ENCODE measurements at places on chromosomes 3 and 15. TPM values are rescaled to one million over a fixed set of nuclear protein-coding genes. Genes with fewer than 3 reads are reported as not detected.

The TERC gene
- 9.6 TPM for total RNA-seq

The FEM1B gene
- total RNA-seq = 52.4 TPM

- DNase-seq = no peak
Measured at GRCh38 chr3:71421820-71422566, 161.5 kb downstream of the FOXP1 start.

DNA sequence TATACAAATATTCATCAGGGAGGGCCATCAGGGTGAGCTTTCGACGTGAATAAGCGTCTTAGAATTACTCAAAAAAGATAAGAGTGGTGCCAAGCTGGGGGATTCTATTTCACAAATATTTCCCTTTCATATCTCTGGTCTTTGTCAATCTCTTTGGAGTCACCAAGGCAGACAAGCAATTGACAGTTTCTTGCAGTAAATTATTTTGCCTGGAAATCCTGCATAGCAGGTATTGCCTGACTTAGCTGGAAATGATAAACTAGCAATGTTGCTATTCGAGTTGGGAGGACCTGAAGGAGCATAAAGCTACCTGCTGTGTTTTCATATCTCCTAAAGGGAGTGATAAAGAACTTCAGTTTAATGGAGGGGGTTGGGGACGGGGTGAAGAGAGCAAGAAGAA lies 60.4 kb upstream of the PPARG start:
- no peak for DNase-seq

DNA sequence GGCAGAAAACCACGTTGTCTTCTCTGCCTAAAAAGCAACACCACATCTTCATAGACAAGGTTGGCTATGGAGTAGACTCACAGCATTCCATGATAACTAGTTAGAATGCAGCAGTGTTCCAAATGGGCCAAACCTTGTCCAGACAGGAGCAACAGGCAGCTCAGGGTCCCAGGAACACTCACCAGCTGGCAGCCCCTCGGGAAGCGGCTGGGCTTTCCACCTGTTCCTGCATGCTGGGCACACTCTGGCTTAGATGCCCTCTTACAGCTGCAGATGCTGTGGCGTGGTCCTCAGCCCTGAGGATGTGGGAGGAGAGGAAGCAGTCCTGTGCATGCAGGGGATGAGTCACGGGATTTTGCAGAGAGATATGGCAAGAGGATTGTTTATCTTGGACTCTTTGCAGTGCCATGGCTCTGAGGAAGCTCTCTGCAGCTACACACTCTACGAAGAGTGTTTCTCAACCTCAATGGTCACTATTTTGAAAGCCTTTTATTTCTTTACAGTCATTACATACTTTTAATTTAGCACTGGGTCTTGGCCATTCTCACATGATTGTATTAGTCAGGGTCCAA lies 11.3 kb downstream of the NRROS start:
- no peak for DNase-seq

Data from colonic mucosa (tissue), 4 donors.